ENCODE measurements at places on chromosomes 7 and 10.
A peak's percentile ranks its signal among the peaks of the same experiment; 100 is the strongest.

GRCh38 chr10:924524-924859 is 7.0 kb downstream of the LARP4B start:
- no peak for DNase-seq

GRCh38 chr7:130381468-130382312 is 1.4 kb downstream of the CPA1 start:
- DNase-seq, result no peak

- peak; percentile 16 for DNase-seq
Observed at GRCh38 chr7:143002106-143002505, 24.8 kb downstream of the OR9A2 start.

DNA sequence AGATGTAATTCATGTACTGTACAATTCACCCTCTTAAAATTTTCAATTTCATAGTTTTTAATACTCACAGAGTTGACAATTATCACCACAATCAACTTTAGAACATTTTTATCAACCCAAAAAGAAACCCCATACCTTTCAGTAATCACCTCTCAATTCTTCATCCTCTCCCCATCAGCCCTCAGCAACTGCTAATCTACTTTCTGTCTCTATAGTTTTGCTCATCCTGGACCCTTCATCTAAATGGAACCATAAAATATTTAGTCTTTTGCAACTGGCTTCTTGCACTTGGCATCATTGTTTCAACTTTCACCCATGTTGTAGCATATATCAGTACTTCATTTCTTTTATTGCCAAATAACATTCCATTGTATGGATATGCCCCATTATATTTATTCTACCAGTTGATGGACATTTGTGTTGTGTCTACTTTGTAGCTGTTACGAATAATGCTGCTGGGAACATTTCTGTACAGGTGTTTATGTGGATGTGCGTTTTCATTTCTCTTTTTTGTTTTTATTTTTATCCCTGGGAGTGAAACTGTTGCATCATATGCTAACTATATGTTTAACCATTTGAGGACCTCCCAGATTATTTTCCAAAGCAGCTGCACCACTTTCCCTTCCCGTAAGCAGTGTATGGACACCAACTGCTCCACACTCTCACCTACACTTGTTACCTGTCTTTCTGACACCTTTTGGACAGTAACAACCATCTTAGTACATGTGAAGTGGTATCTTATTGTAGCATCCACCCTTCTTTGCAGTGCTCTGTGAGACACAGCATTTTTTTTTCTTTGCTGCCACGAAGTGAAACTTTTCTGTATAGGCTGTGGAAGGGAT is 65.4 kb upstream of the APBB1IP start:
- no peak for DNase-seq

DNA sequence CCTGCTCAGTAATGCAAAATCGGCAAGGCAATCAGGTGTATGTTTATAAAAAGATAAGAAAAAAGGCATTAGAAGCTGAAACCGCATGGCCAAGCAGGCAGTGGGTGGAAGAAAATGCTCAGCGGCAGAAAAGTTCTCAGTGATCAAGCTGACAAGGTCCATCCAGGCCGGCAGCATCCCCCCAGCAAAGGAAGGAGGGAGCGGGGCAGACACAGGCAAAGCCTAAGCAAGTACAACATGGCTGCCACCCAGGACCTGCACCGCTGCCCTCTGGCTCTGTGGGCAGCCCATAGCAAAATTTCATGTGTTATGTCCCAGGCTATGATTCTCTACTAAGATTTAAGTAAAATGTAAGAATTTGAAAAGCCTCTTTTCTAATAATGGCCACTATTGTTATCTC is 45.4 kb downstream of the MRPS24 start:
- no peak for DNase-seq

DNA sequence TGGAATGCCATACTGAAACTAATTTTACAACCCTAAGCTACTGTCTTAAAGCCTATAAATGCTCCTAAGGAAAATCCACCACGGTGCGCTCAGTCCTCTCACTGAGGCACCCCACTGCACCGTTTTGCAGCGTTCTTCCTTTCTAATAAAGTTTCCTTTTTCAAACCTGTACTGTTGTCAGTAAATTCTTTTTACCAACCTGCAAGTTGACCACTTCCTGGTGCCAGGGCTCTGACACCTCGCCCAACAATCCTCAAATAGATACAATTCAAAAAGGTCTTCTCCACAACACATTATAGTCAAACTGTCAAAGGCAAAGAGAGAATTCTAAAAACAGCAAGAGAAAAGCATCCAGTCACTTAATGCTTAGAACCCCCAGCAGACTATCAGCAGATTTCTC is 42.8 kb downstream of the HERPUD2 start:
- no peak for DNase-seq

DNA sequence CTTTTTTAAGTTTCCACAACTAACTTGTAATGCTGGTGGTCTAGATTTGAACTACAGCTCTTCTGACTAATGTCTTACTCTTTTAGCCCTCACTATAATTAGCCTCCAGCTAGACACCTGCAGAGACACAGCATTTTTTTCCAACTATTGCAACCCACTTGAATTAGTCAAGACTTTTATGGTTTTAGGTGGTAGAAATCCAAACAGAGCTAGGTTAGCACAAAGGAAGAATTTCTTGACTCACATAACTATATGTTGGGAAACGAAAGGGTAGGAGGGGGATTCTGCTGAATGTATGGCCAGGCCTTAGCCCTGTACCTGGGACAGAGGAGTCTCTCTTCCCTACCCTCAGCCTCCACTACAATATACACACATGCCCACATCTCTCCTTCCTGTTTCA is 586.1 kb downstream of the INHBA start:
- DNase-seq, result no peak

GRCh38 chr10:72043016-72043834 is 45.1 kb downstream of the SPOCK2 start:
- DNase-seq, result no peak

GRCh38 chr10:124694481-124695220 is 49.5 kb downstream of the FAM53B start:
- DNase-seq, result no peak

GRCh38 chr7:92973293-92973731 is 136.9 kb upstream of the CDK6 start:
- no peak for DNase-seq

GRCh38 chr7:116013675-116014074 is 16.9 kb downstream of the TFEC start:
- DNase-seq, result no peak

DNA sequence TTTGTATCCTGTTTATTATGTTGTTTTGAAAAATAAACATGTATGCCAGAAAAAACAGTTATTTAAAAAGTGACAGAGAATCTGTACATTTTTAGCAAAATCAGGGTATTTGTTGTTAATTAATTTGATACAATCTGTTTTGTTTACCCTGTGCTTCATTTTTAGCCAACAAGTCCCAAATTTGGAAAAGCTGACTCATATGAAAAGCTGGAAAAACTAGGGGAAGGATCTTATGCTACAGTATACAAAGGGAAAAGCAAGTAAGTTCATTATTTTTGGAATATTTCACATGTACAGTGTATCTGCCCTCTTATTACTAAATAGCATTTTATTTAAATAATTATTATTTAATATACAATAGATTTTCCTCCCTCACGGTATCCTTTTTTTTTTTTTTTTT is 151.4 kb downstream of the CDK14 start:
- no peak for DNase-seq

GRCh38 chr10:110959379-110960332 is 40.3 kb downstream of the SHOC2 start:
- no peak for DNase-seq

DNA sequence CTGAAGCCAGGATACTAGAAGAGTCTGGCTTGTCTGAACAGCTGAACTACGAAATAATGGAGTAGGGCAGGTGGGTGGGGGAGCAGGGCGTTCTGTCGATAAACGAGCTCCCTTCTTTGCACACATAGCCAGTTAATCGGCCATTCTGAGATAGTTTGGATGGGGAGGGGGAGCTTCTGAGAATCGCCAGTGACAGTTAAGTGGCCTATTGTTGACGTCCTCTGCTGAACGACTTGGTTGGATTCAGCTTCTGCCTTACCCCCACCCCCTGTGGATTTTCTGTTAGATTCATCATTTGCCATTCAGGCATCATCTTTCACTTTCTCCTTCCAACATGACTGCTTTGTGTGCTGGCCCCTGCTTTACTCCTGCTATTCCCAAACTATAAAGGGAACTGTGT is 520 bp downstream of the CPA5 start:
- peak; percentile 73 for DNase-seq

GRCh38 chr7:936386-937054 is 18.0 kb downstream of the ADAP1 start:
- DNase-seq, result no peak

- DNase-seq, result peak; percentile 83
Observed at GRCh38 chr7:132755538-132756483, 179.5 kb upstream of the PLXNA4 start.

- DNase-seq, result no peak
Observed at GRCh38 chr10:119364645-119365600, 157.6 kb downstream of the GRK5 start.

DNA sequence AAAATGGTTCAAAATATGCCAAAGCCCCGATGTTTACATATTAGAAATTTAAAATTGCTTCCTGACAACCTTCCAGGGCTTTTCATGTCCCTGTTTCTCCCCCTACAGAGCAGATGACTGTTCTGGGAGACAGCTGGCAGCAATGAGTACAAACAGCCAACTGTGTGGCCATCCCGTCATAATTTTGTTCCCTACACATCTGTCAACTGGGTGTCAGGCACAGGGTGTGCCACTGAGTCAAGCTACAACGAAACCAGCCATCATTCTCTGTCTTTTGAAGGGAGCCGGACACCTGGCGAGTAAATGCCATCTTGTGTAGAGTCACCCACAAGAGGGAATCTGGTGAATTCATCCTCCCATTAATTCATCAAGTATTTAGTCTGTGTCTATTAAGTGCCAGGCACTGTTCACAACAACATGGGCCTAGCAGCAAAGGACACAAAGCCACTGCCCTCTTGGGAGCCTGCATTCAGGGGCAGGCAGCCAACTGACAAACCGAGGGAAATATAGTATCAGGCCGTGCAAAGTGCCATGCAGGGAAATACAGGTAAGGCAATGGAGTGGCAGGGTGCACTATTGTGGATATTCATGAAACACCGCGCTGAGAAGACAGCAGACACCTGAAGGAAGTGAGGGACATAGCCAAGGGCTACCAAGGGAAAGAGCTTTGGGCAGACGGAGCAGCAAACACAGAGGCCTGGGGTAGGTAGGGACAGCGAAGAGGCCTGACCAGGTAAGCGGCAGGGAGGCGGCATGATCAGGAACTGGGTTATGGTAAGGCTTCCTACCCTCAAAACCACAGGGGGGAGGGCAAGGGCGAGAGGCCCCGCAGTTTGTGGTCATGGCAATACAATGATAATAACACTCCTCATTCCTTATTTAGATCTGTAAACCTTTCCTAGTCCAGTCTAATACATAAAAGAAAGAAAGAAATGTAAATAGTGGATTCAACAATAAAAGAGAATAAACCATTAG is 213.6 kb downstream of the FAM107B start:
- DNase-seq, result no peak

DNA sequence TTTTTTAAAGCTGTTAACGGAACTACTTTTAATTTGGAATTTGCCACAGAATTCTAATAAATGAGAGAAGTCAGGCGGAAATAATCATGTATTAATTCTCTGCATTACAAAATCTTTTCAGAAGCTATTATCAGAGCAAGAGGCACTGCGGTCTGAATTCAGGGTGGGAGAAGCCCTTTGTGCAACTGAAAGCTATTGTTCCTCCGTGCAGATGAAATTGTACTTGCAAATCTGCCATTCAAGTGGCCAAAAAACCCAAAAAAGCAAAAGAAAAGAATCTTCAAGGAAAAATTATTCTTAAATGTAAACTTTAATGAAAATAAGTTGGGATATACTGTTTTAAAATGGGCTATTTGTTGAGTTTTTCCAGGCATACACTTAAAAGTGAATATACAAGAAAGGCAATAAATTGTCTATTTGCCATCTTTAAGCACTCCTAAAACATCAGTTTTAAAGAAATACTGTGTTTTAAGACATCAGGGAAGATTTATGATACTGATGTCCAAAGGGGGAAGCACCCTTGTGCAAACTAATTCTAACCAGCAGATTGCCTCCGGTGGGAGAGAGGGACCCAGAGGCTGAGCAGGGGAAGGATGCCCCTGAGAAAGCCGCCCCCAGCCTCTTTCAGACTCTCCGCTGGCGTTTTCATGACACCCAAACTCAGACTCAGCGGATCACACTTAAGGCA is 351.2 kb downstream of the DNAJB6 start:
- no peak for DNase-seq

DNA sequence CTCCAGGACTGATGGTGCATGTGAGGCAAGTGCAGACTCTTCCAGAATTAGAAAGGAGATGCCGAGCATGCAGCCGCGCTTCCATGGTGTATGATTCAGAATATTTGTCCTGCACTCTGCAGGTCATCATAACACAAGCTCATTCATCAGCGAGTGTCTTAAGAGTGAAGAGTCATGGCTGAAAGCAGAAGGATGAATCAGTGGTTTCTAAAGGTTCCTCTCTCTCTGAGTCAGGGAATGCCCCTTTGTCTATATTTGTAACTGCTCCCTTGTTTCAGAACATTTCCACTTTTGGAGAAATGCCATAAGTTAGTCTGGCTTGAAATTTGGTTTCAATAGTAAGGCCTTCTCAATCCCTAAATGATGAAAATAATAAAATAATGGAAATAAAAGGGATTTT is 52.3 kb downstream of the HECW1 start:
- DNase-seq, result no peak

Measured in NCI-H1105 treated with DMSO at 0.1 percent for 48 hours (cell line).